ENCODE measurements at places on chromosomes 3 and 15.

- DNase-seq: no peak
Observed at GRCh38 chr15:98547741-98548138, 100.6 kb upstream of the IGF1R start.

- peak; percentile 62 for DNase-seq
Observed at GRCh38 chr3:25291481-25291905, 136.6 kb upstream of the RARB start.

DNA sequence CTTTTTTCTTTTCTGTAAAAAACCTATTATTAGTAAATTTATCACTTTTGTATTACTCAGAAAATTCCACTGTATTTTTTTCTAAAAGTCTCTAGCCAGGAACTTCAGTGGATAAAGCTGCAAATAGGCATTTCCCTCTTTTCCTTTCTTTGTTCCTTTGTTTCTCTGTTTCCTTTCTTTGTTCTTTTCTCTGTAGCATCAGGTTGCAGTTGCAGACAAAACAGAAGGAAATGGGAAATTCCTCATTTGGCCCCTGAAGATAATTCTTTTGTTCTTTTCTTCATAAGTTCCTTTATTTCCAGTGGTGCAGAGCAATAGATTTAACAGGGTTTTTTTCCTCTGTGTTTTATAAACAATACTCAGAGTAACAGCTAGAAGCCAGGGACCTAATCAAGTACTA lies 416.5 kb downstream of the TBL1XR1 start:
- DNase-seq: no peak

- DNase-seq: peak; percentile 35
Observed at GRCh38 chr15:64775551-64776401, at the start of gene RBPMS2. TSS of gene RBPMS2 (minus strand) at chr15:64775589. CDS start at chr15:64775319, 270 bp downstream.

DNA sequence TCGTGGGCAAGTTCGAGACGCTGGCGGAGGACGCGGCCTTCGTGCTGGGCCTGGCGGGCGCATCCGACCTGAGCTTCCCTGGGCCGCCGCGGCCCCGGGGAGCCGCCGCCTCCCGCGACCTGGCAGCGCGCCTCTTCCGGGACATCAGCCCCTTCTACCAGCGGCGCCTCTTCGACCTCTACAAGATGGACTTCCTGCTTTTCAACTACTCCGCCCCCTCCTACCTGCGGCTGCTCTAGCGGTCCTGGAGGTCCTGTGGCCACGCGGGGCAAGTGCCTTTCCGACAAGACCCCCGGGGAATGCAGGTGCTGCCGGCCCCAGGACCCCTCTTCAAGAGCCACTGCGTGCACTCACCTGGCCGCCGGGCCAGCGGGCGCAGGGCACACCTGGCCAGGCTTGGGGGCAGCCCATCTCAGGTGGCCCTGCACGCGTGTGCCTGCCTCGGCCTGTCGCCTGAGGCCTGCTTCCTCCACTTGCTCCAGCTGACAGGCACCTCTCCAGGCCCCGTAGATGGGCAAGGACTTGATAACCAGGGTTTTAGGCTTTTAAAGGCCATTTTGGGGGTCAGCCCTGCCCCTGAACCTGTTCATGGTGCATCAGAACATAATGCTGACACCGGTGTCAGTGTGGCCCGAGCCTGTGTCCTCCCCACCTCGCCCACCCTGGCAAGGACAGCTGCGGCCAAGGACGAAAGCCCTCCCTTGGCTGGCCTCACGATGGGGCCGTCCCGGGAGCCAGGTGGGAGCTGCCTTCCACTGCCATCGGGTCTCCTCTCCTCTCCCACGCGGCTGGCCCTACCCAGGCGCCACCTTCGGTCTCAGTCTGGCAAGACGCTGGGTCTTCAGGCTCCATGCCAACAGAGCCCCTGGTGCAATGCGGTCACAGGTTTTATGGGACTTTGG lies 16.1 kb downstream of the C3orf22 start:
- DNase-seq: no peak

GRCh38 chr15:31510057-31510456 lies 183.4 kb downstream of the KLF13 start:
- no peak for DNase-seq

DNA sequence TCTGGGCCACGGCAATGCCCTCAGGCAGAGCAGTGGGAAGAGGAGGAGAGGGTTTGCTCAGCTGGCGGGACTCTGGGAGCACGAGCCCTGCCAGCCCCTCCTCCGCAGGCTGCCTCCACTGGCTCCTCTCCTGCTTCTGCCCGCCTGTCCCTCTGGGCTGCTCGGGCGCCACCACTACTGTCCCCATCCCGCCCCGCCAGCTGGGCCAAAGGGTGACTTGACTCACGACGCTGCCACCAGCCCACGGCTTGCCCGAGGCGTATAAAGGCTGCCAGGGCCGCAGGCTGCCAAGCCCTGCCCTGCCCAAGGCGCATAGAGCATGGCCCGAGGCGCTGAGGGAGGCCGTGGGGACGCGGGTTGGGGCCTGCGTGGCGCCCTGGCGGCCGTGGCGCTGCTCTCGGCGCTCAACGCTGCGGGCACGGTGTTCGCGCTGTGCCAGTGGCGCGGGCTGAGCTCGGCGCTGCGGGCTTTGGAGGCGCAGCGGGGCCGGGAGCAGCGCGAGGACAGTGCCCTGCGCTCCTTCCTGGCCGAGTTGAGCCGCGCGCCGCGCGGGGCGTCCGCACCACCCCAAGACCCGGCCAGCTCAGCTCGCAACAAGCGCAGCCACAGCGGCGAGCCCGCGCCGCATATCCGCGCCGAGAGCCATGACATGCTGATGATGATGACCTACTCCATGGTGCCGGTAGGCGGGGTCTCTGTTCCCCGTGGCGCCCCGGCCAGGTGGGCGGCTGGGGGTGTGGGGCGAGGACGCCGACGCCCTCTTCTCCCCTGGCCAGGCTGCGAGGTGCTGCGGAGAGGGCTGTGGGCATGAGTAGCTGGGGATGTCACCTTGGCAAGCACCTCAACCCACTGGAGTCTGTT lies at the start of gene GLDN:
Gene GLDN, plus strand, starts transcription at position 290 of the 861 bp plus-strand sequence. Its CDS starts 30 bp downstream, at position 320.
- no peak for DNase-seq

- peak; percentile 35 for DNase-seq
Observed at GRCh38 chr15:74635228-74635627, 19.6 kb downstream of the CLK3 start.

- DNase-seq: no peak
Observed at GRCh38 chr3:123129532-123129931, 62.7 kb downstream of the PDIA5 start.

DNA sequence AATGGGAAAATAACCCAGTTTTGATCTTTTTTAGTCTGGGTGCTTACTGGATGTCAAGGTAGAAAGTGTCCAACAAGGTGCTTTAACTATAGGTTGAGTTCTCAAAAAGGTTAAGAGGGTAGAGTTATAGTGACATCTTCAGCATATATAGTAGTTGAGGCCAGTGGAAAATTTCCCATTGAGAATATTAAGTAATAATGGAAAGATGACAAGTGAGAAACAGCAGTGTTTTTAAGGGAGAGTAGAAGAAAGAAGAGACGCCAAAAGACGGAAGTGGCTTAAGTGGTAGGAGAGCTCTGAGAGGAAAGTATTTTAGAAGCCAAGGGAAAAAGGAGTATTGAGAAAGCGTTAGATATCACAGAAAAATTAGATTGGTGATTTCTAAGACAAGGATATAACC lies 10.6 kb downstream of the SPRED1 start:
- DNase-seq: no peak

DNA sequence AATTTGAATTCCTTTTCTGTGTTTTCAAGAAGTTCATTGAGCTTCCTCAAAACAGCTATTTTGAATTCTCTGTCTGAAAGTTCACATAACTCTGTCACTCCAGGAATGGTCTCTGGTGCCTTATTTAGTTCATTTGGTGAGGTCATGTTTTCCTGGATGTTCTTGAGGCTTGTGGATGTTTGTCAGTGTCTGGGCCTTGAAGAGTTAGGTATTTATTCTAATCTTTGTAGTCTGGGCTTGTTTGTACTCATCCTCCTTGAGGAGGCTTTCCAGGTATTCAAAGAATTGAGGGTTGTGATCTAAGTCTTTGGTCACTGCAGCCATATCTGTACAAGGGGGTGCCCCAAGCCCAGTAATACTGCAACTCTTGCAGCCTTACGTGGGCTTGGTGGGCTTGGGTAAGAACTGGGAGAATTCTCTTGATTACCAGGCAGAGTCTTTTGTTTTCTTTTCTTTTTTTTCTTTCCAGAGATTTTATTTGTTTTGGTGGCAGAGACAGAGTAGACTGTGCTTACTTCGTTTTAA lies 19.3 kb upstream of the CCNDBP1 start:
- no peak for DNase-seq

DNA sequence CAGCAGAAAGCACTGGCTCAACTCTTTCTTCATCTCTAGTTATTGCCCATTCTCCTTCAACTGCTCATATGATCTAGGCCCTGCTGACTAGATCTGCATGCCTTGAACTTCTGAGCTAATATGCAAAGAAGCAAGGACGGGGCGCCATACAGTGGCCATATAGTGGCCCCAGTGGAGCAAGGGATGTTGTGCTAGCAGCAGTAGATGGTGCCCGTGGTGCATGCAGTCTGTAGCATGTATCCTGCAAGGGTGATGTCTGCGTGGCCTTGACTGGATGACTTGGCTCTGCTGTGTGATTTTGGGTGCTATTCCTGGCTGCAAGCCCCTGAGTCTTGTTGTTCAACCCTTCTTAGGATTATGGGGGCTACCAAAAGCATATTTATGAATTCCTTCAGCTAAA lies 12.2 kb upstream of the NMD3 start:
- no peak for DNase-seq

- DNase-seq: no peak
Observed at GRCh38 chr3:122102191-122102935, 47.2 kb downstream of the CD86 start.

GRCh38 chr3:2856138-2857133 lies 253.7 kb downstream of the IL5RA start:
- no peak for DNase-seq

DNA sequence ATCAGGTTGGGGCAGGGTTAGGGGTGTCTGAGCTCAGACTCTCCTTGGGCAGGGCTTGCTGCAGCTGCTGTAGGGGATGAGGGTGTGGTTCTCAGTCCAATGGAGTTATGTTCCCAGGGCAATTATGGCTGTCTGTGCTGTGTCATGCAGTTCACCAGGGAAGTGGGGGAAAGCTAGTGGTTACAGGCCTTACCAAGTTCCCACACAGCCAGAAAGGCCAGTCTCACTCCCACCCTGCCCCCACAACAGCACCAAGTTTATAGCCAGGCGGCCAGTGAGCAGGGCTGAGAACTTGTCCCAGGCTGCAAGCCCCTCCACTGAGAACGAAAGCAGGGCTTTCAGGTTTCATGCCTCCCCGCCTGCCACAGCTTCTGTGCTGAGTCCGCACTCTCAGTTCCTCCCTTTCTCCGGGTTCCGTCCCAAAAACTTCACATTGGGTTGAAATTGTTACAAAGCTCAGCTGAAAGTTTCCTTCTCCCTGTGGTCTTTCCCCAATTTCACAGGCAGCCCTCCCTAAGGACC lies 19.6 kb upstream of the CPOX start:
- no peak for DNase-seq

GRCh38 chr15:55774113-55774970 lies 31.4 kb upstream of the PRTG start:
- DNase-seq: peak; percentile 29

- DNase-seq: peak; percentile 37
Observed at GRCh38 chr3:158918008-158918407, 116.2 kb downstream of the MFSD1 start.

DNA sequence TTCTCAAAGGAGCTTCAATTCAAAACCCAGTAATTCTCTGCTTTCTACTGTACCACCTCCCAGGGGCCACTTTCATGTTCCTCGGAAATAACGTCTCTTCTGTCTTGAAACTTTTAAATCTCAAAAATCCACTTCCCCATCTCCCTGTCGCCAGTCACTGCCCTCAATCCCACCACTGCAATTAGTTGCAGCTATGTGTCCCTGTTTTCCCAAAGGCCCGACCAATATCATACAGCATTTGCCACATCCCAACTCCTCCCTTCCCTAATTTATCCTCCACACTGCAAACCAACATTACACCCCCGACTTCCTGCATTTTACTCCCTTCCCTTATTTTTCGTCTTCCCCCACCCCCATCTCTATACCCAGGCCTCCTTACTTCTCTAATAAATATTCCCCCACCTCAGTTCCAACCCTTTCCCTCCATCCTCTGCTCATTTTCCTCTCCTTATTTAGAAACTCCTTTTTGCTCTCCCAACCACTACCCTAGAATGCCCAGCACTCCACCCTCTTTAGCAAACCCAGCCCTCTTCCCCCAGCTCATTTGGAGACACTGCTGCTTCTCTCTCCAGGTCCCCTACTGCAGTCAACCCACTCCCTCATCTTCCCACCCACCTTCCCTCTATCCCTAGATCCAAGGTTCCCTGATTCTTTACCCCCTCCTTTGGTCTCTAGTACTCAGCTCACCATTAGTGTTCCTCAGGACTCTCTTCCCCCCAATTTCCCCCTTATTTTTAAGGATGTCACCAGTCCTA lies 1.1 kb downstream of the NPTN start:
- no peak for DNase-seq

Measured in renal pelvis (tissue), 12 donors.